ENCODE measurements at places on chromosomes 1 and 21.

DNA sequence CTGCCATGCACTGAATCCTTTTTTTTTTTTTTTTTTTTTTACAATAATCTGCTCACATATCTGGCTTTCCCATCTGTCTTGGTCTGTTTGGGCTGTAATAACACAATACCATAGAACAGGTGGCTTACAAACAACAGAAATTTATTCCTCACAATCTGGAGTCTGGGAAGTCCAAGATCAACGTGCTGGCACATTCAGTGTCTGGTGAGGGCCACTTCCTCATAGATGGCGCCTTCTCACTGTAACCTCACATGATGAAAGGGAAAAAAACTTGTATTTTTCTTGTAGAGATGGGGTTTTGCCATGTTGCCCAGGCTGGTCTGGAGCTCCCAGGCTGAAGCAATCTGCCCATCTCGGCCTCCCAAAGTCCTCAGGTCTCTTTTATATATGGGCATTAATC lies 13.0 kb upstream of the PARP1 start:
- DNase-seq: no peak

DNA sequence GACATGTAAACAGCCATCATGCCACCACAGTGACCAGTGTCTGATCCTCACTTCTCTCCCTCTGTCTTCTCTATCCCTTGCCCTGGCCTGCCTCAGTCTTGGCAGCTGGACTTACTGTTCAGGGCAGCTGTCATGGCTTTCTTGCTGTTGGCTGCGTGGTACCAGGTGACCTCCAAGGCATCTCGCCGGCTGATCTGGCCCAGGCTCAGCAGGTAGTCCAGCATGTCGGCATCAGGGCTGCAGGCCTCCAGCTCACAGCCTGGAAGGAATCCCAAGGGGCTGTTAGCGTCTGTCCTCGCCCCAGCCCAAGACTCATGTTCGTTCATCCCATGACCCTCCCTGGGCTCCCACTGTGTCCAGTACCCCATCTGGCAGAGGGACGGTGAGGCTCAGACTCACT lies 3.6 kb downstream of the FAM151A start:
- no peak for DNase-seq

DNA sequence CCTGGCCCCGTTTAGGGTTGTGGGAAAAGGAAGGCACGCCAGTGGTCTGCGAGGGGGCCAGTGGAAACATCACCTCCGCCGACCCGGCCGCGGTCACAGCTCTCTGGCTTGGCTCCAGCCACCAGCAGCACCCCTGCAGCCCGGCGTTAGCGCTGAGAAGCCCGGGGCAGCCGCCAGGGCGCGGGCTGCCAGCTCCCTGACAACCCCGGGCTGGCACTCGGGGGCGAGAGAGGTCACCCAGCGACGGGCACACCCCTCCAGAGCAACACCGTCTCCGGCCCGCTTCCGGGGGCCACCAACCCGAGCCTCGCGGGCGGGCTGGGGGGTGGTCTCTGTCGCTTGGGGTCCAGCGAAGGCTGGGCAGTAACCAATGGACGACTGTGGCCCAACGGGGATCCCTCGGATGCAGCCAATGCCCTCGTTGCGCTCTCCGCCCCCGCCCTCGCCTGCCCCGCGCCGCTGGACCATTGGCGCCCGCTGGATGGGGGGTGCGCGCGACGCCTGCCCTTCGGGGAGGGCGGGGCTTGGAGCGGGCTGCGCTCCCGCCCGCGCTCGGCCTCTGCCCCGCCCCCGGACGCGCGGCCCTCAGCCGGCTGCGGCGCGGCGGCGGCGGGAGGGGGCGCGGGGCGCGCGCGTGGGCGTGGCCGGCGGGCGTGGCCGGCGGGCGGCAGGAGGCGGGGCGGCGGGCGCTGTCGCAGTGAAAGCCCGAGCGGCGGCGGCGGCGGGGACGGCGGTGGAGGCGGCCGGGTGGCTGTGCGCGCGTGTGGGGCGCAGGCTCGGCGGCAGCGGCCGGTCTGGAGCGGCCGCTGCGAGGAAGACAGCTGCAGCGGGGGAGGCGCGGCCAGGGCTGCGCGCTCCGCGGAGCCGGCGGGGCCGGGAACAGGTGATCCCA lies at the start of gene MAN1C1:
MAN1C1 (plus strand) TSS at position 697 of the 892 bp plus-strand sequence. CDS start 1,007 bp downstream, outside the sequence.
- DNase-seq: peak; percentile 86

DNA sequence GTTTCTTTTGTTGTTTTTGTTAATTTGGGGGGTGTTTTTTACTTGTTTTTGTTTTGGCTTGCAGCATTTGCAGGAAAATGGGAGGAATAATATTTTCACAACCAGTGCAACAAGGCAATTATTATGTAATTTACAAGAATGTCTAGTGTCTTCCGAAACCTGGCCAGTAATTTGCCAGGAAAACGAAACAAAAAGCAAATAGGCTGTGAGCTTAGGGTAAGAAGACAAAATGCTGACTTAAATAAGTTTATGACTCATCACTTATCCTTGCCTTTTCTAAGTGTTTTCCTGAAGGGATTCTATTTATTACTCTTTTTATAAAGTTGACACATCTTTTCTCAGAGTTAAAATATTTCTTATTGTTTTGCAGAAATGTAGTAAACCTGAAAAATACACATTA lies 49.8 kb downstream of the KCNT2 start:
- DNase-seq: no peak

DNA sequence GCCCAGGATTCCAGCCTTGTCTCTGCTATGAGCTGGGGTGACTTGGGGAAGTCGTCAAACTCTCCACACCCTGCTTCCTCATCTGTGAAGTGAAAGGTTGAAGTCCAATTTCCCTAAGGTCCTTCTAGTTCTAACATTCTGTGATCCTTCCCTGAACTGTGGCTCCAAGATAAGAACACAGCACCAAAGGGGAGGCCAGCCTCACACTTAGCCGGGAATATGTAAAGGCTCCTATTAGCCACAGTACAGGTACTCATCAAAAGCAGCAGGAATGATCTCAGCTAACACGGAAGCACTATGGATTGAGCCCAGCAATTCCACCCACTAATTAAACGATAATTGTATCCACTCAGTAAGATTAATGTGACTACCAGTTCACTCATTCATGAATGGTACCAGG lies 4.0 kb downstream of the SLC30A10 start:
- DNase-seq: no peak

DNA sequence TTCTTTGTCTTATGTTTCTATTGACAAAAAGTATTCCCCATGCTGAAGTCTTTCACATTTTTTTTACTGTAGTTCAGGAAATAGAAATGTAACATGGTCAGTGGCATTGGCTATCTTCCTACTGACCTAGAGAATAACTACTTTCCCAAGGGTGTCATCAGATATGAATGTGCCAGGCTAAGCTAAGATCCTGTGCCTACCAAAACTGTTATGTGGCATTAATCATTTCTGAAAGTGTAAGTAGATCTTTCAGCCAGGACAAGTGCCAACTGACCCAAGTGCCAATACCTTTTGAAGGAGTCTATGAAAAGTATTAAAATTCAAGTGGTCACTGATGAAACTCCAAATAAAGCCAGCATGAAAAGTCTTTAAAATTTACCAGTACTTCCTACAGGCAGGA lies 165.3 kb downstream of the TNFSF18 start:
- no peak for DNase-seq

GRCh38 chr1:2087766-2088165 lies 37.6 kb downstream of the PRKCZ start:
- peak; percentile 42 for DNase-seq

- DNase-seq: no peak
These were observed 126.0 kb downstream of the PRDM2 start for GRCh38 chr1:13826009-13826408.

DNA sequence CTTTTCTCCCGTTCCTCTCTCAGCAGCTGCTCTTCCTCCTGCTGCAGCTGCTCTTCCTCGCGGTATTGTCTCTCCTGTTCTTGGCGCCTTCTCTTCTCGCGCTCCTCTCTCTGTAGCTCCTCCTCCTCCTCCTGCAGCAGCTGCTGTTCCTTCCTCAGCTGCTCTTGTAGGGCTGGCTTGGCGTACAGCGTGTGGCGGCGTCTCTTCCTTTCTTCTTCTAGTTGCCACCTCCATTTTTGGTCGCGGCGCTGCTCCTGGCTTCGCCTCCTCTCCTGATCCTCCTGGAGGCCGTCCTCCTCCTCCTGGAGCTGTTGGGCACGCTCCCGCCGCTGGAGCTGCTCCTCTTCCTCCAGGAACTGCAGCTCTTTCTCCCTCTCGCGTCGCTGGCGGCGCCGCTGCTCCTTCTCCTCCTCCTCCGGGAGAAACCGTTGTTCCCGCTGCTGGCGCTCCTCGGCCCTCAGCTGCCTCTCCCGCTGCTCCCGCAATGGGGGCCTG lies 4.8 kb downstream of the TCHH start:
- no peak for DNase-seq

- DNase-seq: no peak
These were observed 16.3 kb upstream of the MTARC1 start for GRCh38 chr1:220770245-220770913.

- DNase-seq: no peak
These were observed 82.1 kb upstream of the LRRC7 start for GRCh38 chr1:69485616-69486015.

GRCh38 chr1:14568716-14569355 lies 29.6 kb upstream of the KAZN start:
- DNase-seq: no peak

- DNase-seq: no peak
These were observed 3.5 kb upstream of the PADI1 start for GRCh38 chr1:17201201-17202021.

GRCh38 chr1:247054992-247055415 lies 23.6 kb downstream of the ZNF670 start:
- no peak for DNase-seq

GRCh38 chr1:51506537-51506936 lies 12.5 kb downstream of the EPS15 start:
- no peak for DNase-seq

GRCh38 chr1:6342056-6342455 lies 51.5 kb downstream of the ACOT7 start:
- no peak for DNase-seq

GRCh38 chr1:233540816-233541215 lies 73.1 kb upstream of the KCNK1 start:
- no peak for DNase-seq

GRCh38 chr1:18041102-18041501 lies 66.5 kb upstream of the IGSF21 start:
- DNase-seq: no peak

DNA sequence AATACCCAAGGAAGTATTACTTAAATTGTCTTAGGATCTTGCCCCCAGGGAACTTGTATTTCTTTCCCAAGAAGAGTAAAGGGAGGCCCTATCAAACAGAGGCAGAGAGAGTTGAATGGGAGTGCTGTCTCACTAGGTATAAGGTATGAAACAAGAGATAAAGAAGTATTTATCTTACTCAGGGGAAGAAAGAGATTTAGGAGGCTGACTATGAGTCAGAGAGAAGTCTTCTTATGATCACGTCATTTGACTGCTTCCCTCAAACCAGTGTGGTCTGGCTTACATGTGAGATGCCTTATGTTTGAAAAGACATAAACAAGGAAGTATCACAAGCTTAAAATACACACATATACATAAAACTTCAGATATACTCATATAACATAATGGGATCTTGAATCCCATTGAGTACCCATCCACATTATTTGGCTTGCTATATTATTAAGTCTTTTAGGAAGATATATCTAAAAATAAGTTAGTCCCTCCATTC lies 29.6 kb downstream of the DUSP10 start:
- no peak for DNase-seq

All from caudate nucleus (tissue), 63 donors.